T-helper 2 cell treated with Interferon-gamma antibody and Interleukin-4, amounts not matched to agents 5 μg/mL and 100 μg/mL, for 36 hours (primary cell): ENCODE measurements at places on chromosomes 6 and 20.

- no peak for DNase-seq
Observed at GRCh38 chr6:146898069-146898887, 299.5 kb downstream of the ADGB start.

GRCh38 chr20:33852626-33853506, 41.7 kb downstream of the CHMP4B start:
- DNase-seq: no peak

DNA sequence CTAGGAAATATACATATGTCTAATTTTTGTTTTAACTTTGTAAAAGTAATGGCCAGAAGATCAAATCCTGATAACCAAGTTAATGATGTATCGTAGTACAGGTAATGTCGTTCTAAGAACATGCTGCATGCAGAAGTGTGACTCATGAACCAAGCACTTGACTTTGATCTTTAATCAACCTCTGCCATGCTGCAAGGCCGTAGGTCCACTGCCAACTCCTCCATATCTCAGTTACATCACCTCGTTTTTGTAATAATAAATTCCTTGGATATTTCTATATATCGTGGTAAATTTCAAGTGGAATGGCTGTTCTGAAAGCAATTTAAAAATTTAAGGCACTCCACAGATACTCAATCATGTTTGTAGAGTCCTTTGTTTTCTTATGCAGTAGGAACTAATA, 771.7 kb downstream of the EPHA7 start:
- DNase-seq: no peak

DNA sequence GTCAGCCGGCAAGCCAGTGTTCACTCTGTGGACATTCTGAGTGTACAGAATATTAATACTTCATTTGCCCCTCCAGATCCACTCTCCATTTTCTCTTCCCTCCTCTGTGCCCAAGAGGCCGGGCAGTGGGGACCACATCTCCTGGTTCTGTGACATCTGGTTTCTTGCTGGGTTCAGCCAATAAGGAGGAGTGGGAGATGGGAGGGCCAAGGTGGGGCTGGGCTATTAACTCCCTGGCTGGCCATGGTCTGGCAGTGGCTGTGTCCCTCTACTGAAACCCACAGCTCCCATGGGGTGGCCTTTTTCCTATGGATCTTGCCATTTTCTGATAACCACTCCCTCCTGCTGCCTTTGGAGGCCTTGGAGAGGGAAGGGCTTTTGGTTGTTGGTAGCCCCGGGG, 30.0 kb upstream of the SALL4 start:
- no peak for DNase-seq

- DNase-seq: no peak
Observed at GRCh38 chr20:20303320-20303719, 64.6 kb upstream of the INSM1 start.

DNA sequence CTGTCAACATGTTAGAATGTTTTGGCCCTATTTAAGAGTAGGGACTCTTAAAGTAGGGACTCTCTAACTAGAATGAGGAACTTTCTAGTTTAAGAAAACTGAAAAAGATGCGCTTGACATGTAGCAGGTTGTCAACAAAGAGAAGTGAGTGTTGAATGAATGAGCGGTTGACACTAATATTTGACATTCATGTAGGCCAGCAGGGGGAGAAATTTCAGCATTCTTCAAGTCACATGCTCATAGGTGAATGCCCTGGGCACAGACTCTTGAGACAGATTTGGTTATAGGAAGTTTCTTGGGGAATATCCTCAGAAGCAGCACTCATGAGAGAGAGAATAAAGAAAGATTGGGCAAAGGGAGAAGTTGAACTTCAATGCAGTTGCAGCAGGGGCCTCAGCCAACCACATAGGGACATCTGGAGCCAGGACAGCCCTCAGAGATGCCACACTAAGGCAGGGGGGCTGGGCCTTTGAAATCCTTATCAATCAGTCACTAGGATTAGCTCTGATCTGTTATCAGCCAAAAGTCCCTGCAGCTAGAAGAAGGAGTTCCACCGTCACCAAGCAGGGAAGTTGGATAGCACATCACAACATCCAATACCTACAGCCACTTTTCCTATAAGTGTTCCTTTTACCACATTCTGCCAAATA, 145.1 kb upstream of the FKBP1C start:
- no peak for DNase-seq

GRCh38 chr6:10413850-10414738, 780 bp downstream of the TFAP2A start:
- no peak for DNase-seq

DNA sequence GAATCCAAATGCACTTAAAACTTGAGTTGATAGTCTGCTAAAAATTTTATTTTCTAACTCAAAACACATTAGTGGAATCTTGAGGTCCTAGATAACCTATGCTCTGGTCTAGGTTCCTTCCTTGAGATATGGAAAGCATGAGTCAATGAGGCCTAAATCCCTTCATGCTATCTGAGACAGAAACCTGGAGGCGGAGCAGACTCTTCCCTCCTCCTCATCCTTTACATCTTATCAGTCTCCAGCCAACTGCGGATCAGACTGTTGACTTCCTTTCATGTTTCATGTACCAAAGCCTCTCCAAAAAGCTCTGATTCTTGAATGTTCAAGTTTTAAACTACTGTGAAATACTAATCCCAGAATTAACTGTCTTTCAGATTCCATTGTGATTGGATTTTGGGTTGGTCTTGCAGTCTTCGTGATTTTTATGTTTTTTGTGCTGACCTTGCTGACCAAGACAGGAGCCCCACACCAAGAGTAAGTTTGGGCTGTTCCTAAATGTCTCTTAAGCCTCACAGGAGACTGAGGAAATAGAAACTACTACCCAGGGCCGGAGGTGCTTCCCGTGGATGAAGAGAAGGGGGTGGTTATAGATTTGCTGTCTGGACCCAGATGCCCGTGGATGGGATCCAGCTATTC, 29.1 kb downstream of the MRAP2 start:
- DNase-seq: no peak

- no peak for DNase-seq
Observed at GRCh38 chr6:75748003-75748742, 866 bp upstream of the MYO6 start.

- DNase-seq: no peak
Observed at GRCh38 chr20:33399924-33400323, 1.4 kb downstream of the CDK5RAP1 start.

DNA sequence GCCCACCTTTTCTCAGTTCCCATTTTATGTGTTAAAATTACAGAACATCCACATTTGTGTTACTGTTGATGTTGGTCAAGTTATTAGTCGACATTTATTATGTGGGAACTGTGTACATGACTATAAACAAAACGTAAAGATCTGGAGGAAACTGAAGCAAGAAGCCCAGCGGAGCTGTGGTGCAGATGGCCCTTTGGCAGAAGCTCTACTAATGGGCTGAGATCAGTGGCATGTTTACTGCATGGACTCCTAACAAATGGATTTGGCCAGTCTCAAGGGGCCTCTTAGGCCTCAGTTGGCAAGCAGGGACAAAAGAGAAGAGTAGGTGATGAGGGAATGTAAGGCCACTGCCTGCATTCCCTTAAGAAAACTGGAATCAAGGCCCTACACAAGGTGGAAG, 282.1 kb upstream of the TCF21 start:
- DNase-seq: no peak

DNA sequence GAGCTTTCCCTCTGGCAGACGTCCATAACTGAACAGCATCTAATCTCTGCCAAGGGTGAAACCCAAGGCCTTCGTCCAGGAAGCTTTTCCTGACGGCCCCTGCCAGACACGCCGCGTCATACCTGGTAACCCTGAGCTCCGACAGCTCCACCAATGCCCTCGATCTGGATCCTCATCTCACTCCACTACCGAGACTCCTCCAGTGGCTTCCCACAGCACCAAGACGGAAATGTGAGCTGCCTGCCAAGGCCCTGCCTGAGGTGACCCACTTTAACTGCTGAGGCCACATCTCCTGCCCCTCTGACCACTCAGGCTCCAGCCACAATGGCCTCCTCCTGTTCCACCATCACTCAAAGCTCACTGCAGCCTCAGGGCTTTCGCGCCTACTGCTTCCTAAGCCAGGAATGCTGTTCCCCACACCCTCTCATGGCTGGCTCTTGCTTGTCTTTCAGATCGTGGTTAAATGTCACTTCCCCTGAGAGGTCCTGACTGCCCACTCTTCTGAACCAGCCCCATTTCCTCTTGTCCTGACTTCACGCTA, 143.2 kb downstream of the PREX1 start:
- DNase-seq: no peak

DNA sequence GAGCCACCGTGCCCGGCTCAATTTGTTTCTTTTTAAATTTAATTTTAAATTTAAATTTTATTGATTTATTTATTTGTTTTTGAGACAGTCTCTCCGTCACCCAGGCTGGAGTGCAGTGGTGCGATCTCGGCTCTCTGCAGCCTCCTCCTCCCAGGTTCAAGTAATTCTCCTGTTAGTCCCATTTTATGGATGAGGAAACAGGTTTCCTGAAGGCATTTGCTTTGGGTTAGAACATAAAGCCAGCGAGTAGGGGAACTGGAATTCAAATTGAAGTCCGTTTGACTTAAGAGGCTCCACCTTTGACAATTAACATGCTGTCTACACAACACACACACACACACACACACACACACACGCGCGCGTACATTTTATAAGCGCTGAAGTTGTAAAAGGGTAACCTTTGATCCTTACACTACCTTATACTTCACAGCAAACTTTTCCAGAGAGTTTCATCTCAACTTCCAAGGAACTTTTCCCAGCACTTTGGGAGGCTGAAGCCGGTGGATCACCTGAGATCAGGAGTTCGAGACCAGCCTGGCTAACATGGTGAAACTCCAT, 232.0 kb downstream of the BCAS1 start:
- no peak for DNase-seq

DNA sequence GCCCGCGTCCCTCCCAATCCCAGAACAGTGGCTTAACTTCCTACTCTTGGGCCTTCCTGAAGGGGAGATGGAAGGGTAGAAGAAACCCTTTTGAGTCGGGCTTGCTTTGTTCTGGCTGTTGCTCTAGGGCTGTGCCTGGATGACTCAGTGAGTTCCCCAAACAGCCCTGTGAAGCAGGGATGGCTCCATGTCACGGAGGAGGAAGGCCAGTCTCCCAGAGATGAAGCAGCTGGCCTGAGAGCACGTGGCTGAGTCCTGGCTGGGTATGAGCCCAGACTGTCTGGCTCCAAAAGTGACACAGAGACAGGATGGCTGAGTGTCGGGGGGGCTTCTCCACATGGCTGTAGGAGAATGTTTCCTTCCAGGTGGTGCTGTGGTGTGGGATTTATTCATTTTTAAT, 4.6 kb downstream of the SYTL3 start:
- no peak for DNase-seq

DNA sequence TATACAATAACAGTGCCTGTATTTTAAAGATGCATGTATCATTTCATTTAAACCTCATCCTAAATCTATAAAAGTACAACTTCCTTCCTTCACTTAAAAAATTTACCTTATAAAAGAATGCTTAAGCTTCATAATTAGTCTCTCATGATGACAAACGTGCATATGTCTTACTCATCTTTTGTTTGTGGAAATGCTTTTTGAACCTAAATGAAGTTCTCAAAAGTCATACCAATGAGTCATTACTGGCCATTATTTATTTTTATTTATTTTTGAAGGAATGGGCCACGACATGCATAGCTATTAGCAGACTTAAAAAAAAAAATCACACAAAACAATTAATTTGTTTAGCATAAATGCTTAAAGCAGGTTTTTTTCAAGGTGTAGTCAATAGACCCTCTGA, 3.7 kb downstream of the TFB1M start:
- no peak for DNase-seq

DNA sequence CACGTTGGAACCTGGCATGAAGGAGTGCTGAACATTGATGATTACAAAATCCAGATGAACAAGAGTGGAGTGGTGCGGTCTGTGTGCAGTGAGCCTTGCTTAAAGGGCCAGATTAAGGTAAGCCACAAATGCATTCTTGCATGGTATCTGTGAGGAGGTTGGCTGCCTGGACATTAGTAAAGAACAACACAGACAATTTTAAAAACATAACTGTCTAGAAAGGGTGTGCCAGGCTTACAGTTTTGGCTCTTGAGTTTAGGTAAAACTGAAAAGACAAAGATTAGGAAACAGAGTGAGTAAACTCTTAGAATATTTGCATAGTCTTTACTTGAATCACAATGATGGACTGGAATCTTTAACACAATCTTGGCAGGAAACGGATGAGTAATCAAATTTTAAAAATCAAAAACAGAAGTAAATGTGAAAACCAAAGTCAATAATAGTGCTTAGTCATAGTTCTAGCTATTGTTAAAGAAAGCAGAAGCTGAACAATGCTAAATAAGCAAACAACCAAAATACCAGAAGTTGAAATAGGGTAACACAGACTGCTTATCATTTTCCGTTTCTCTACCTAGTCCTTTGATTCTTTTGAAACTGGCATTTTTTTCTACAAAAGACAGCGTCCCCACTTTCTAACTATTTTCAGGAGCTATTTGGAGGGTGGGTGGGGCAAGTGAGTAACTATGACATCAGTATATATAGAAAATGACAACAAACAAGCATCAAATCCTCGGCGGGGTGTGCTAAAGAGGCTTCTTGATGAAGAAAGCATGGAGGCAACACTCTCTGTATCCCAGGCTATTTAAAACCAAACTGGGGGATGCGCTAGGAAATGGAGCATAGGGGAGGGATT, 185.8 kb upstream of the RAB32 start:
- no peak for DNase-seq

GRCh38 chr6:20117474-20117873, 94.8 kb downstream of the MBOAT1 start:
- DNase-seq: no peak

DNA sequence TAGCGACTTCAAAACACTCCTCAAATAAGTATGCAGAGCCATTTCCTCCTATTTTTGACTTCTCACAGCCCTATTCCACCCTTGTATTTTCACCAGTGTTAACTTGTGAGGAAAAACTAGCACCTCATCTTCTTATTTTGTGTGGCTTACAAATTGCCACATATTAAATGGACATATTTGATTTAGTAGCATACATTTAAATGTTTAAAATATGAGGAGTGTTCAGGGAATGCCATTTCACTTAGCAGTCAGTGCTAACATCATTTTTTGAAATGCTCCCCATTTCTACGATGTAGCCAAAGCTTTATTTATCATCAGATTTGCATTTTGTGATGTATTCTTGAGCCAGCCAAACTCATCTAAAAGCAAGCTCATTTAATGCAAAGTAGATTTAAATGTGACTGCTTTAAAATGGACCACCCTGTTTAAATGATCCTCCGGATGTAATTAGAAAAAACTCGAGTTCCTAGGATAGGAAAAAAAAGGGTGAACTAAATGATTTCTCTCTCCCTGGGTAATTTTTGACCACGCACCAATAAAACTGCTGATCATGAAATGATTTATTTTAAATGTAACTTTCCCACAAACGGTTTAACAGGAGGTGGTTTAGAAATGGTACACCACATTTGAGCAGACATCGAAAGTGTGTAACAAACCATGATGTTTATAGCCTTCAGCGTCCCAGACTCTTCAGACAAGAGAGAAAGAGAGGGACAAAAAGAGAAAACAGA, 172.6 kb downstream of the CD83 start:
- no peak for DNase-seq

DNA sequence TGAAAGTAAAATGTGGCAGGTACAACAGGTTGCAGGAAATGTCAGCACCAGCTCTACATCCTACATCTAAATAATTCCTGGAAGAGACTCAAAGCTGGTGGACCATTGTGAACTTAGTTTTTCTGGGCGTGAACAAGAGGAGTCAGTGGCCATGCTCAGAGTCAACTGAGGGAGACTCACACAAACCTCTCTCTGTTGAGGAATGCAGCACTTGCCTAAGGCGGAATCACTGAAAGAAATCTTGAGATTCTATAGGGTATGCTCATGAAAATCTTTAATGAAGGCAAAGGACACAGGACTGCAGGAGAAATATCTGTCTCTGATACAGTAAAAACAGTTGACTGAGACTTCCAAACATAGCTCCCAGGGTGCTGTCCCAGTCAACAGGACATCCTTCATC, 22.5 kb downstream of the SLC17A4 start:
- no peak for DNase-seq
